ENCODE measurements at places on chromosomes 1 and 21.

DNA sequence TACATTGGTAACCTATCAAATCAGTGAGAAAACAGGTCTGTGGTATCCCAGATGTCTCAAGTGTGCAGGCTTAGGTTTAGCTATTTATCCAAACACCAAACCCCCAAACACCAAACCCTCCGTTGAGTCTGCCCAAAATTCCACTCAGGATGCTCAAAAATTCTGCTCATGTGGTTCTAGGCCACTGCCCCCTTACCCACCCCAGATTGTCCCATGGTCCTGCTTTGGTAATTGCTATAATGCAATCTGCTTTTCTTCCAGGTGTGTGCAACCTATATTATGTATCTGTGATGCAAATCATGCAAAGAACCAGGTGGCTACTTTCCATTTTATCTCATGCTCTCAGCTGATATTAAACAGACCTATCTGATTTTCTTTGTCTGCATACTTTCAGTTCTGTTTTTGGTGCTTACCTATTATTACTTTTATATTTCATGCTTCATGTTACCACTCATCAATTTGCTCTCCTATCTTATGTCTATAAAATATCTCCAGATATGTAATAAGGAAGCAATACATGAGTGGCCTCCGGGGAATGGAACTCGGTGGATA lies 123.7 kb downstream of the TOMM20 start:
- DNase-seq, result no peak

DNA sequence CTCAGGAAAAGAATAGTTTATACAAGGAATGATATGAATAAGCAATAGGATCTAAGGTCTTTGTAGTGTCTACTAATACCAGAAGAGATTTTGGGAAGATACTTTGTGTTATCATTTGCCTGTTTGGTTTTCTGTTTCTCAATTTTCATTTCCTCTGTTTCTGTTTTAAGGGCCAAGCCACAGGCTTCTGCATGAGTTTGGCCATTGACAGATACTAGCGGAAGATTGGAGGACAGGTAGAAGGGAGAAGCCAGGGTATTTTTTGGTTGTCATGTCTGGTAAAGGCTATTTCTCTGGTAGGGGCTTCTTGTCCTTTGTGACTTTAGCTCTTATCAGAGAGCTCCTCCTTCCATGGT lies 51.4 kb downstream of the HS2ST1 start:
- no peak for DNase-seq

DNA sequence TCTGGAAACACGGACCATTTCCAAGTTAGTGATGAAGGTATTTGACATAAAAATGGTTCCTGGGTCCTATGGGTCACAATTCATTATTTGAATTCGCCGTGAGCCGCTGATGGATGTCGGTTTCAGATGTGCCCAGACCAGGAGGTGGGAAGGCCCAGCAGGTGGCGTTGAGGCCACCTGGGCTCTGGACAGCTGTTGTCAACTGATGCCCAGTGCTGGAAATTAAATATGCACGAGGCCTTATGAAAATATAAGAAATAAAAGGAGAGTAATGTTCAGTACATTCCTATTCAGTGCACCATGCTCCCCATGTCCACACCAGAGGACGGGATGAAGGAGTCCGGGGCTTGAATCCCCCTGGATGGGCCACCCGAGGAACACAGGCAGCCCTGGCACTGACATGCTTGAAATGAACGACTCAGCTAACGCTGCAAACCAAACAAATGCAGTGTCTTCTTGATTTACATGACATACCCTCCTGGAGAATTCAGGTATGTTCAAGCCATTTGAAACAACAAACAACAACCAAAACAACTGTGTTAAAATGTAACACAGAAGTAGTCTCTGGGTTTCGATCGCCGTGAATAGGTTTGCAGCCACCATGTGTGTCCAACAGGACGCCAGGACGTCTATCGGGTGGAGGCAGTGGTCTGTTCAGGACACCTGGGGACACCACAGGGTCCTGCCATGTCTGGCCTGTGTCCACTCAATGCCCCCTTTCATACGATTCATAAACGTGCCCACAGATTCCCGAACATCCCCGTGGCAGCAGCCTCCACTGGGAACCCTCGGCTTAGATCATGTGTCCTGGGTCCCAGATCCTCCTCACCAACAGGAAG lies 6.1 kb downstream of the TFF3 start:
- no peak for DNase-seq

DNA sequence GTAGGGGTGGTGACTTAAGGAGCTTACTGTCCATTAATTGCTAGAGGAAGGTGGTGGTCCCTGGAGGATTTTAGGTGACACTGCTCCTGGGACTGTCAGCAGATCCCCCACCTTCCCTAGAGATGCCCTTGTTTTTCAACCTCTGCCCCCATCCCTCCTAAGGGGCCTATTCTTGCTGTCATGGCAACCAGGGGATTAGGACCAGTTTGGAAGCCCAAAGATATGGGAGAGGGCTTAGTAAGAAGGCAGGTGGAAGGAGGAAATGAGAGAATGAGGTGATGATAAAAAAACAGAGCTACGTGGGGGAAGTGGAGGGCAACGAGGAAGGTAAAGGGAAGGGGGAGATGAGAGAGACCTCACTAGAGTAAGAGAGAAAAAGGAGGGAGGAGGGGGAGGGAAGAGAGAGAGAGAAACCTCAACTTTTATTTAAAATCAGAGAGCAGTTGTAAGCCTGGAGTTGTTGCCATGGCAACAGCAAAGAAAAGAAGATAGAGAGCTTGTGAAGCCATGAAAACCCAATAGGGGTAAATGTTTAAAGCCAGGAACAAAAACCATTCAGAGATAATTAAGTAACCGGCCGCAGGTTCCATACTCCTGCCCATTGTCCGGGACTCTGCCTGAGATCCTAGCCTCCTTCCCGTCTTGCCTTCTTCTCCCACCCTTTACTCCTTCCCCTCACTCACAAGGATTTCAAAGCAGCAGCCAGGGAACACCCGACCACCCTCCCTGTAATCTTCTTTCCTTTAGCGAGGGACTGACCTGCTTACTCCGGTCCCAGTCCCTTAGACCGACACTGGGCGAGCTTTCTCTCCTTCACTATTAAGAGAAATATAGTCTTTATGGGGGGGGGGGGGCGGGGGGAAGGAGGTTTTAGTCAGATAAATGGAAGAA lies 20.6 kb downstream of the KIRREL1 start:
- no peak for DNase-seq

DNA sequence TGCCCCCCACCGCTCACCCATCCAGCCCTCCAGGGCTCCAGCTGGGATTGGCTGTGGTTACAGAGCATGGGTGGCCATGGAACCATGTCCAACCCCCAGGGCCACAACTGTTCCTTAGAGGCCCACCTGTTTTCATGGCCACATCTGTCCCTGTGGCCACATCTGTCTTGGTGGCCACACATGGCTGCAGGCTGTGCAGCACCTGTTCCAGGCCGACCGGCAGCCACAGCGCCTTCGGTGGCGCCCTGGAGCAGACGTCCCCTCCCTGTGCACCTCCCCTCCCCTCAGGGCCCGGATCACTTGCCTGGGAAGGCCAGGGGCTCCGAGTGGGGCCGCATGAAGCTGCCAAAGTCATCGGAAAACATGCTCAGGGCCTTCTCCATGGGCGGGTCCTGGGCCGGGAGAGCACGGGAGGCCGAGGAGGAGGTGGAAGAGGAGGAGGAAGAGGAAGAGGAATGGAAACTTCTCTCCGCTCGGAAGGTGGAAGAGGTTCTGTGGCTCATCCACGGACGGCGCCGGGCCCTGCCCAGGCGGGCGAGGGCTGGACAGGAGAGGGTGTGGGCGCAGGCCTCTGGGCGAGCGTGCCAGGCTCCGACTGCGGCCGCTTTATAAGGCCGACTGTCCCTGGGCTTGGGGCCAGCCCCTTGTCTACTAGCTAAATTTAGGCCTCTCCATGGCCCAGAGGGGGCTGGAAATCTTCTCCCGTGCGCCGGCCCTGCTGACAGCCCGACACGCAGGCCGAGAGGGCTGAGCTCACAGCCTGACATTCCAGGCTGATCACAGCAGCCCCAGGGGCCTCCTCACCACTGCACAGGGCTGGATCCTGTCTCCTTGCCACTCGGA lies at the start of gene HSPB7:
Gene HSPB7 (minus strand): TSS at position 583 of the 843 bp plus-strand sequence. CDS start 80 bp downstream, at position 503.
- DNase-seq, result no peak

DNA sequence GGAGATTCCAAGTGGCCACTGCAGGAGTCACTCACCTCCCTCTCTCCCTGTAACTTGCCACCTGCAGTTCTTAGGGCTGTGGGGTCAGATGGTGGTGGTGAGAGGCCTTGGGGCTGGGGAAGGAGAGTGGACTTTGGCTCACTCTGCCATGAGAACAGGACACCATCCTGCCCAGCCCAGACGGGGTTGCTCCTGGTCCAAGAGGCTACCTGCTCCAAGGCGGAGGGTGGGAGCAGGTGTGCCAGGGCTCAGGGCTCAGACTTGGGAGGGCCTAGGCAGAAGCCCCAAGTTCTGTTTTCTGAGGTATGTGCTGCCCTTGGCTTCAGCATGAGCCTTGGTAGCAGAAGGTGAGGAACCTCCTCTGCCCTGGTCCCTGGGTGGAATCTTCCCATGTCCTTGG lies 11.4 kb upstream of the KCNC4 start:
- no peak for DNase-seq

GRCh38 chr21:24115141-24115540 lies 1492.1 kb downstream of the MRPL39 start:
- no peak for DNase-seq

DNA sequence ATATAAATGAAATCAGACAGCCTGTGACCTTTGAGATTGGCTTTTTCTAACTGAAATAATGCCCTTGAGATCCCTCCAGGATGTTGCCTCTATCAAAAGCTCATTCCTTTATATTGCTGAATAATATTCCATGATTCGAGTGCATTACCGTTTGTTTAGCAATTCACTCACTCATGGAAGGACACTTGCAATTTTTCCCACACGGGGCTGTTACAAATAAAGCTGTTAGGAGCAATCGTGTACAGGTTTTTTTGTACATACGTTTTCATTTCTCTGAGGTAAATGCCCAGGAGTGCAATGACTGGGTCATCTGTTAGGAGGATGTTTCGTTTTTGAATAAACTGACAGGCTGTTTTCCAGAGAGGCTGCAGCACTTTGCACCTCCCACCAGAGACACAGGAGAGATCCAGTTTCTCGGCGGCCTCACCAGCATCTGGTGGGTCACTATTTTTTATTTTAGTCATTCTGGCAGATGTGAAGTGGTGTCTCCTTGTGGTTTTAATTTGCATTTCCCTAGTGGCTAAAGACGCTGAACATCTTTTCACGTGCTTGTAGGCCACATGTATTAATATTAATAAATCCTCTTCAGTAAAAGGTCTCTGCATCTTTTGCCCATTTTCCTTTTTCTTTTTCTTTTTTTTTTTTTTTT lies 11.0 kb downstream of the PRDM15 start:
- no peak for DNase-seq

- DNase-seq, result no peak
Observed at GRCh38 chr1:7516929-7517328, 254.2 kb upstream of the VAMP3 start.

- no peak for DNase-seq
Observed at GRCh38 chr1:29397256-29397590, 160.9 kb downstream of the PTPRU start.

DNA sequence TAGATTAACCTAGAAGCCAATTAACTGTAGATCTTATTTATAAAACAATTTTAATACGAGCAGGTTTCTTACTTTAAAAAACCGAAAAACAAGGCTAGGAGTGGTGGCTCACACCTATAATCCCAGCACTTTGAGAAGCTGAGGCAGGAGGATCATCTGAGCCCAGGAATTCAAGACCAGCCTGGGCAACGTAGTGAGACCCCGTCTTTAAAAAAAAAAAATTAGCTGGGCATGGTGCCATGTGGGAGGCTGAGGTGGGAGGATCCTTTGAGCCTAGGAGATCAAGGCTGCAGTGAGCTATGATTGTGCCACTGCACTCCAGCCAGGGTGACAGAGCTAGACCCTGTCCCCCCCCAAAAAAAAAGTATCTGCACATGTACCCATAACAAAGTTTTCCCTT lies 89.3 kb upstream of the QSOX1 start:
- DNase-seq, result no peak

GRCh38 chr1:22788254-22788661 lies 77.6 kb downstream of the EPHB2 start:
- DNase-seq, result no peak

DNA sequence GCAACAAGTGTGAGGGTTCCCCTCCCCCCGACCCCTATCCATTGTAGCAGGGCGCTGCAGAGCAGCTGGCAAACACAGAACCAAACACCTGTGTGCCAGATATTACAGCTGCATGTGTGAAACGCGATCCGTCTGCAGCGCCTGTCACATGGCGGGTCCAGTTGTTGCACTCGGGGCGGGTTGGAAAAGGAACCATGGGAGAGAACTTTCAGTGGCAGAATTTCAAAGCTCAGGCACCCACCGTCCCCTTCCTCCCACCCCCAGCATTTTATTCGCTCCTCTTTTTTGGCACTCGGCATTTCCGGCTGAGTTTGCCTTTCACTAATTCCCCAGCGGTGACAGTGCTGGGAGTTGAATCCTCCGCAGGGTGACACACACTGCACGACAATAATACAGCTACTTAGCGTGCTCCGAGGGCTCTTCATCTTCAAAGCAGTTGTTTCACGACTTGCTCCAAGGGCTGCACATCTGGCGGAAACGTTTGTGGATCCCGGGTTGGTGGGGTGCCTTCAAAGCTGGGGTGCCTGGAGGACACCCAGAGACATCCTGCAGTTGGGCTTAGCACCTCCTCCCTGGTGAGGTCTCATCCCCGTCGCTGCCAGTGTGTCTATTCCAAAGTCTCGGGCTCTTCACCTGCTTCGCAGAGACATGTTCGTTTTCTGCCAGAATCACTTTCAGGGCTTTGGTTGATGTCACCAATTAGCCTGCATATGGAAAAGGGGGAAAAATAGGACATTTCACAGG lies 180.7 kb downstream of the ZBTB18 start:
- DNase-seq, result no peak

DNA sequence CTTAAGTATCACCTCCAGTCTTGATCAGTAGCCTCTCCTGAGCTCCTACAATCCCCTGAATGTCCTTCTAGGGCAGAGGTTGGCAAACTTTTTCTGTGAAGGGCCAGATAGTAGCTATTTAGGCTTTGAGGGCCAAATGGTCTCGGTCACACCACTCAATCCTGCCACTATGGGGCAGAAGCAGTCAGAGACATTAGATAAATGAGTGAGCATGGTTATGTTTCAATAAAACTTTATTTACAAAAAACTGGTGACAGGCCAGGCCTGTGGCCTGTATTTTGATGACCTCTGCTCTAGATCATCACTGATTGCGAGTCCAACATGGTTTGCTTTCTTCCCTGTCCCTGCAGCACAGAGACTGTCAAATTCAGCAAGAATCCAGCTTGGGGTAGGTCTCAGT lies 36.3 kb downstream of the LRP8 start:
- no peak for DNase-seq

DNA sequence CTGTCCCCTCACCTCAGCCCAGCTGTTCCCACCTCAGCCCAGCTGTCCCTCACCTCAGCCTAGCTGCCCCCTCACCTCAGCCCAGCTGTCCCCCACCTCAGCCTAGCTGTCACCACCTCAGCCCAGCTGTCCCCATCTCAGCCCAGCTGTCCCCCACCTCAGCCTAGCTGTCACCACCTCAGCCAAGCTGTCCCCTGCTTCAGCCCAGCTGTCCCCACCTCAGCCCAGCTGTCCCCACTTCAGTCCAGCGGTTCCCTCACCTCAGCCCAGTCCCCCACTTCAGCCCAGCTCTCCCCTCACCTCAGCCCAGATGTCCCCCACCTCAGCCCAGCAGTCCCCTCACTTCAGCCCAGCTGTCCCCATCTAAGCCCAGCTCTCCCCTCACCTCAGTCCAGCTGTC lies 88.4 kb upstream of the CSF3R start:
- no peak for DNase-seq

- DNase-seq, result no peak
Observed at GRCh38 chr1:24117722-24118409, 5.9 kb upstream of the MYOM3 start.
